Erythroblast (primary cell): ENCODE measurements at places on chromosomes 13 and 19.

GRCh38 chr19:41442473-41443355, at the start of gene ERICH4:
TSS of gene ERICH4 (plus strand) at chr19:41443156. CDS start at chr19:41443170, 14 bp downstream.
- no peak for DNase-seq

- no peak for DNase-seq
These were observed 17.1 kb downstream of the HNRNPM start for GRCh38 chr19:8461891-8462290.

DNA sequence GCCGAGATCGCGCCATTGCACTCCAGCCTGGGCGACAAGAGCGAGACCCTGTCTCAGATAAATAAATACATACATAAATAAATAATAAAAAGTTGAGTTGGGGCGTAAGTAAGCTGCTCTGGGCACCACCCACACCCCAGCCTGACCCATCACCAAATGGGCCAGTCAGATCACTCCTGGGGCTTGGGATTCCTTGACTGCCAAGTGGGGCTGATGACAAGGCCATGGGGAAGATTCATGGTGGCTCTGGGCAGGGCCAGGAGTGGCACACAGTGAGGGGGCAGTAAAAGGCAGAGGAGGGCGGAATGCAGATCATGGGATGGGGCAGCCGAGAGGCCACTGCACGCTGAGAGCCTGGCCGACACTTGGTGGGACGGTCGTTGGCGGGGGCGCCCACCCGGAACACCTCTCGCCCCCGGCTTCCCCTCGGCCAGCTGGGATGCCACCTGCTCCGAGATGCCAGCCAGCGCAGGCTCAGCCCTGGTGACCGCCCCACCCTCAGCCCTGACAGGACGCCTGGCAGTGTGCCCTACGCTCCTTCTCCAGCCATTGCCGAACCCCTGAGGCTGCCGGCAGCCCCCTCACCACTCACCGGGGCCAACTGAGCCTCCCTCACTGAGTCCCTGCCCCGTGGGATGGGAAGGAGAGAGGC, 10.9 kb downstream of the ZNF653 start:
- DNase-seq: no peak

DNA sequence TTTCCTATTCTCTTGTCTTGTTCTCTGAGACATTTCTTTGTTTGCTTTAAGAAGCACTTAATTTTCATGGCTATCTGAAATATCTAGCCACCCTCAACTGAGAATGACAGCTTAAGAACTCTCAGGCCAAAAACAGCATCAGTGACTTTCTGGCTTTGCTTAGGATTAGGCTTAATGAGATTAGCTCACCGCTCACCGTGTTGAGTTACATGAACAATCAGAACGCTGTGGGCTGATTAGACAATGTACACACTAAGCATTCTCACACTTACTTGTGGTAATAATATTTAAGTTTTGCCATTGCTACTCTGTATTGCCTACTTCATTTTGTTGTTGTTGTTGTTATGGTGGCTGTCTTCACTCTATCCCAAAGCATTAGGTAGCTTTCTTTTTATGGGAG, 1283.6 kb downstream of the UQCRFS1 start:
- no peak for DNase-seq

GRCh38 chr19:45601524-45602374, at the start of gene GPR4:
TSS of gene GPR4 (minus strand) at chr19:45602212. CDS start at chr19:45591866, 10,346 bp downstream.
- peak; percentile 26 for DNase-seq

GRCh38 chr19:8017808-8018207, 12.4 kb upstream of the ELAVL1 start:
- peak; percentile 83 for DNase-seq

DNA sequence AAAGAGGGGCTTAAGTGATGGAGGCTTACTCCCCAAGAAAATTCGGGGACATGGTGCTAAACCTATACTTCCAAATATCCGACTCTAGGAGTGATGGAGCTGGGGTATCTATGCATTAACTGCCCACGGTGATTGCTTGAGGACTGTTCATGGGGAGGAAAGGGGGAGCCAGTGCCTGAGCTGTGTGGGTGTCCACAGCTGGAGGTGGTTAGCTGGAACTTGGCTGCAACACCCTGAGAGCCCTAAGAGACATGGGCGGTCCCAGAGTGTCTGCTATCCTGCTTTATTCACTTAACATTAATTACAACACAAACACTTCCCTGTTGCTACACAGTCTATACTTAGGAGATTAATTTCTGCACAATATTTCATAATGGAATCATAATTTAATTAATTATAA, 28.1 kb upstream of the POMP start:
- DNase-seq: no peak

GRCh38 chr19:13101590-13102415, 855 bp downstream of the LYL1 start:
- DNase-seq: peak; percentile 63

- no peak for DNase-seq
These were observed 18.5 kb upstream of the COLGALT1 start for GRCh38 chr19:17536955-17537354.

GRCh38 chr19:48059331-48059730, 15.5 kb upstream of the CABP5 start:
- no peak for DNase-seq
